ENCODE measurements at places on chromosomes 12 and 14.

DNA sequence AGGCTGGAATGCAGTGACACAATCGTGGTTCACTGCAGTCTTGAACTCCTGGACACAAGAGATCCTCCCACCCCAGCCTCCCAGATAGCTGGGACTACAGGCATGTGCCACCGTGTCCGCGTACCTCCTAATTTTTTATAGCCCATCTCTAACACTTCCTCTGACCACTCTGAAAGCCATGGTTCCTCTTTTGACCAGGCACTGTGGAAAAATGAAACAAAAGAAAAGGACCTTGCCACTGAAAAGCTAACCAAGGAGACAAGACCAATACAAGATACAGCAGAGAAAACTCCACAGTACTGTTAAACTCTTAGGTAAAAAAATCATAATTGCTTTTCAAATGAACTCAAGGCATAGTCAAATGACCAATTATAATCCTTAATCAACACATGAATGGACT is 233.3 kb downstream of the NEDD1 start:
- no peak for DNase-seq

GRCh38 chr12:122322501-122322900 is 56.2 kb upstream of the VPS33A start:
- no peak for DNase-seq

- peak; percentile 97 for DNase-seq
These were observed 782.5 kb downstream of the TMEM121 start for GRCh38 chr14:106308839-106309389.

DNA sequence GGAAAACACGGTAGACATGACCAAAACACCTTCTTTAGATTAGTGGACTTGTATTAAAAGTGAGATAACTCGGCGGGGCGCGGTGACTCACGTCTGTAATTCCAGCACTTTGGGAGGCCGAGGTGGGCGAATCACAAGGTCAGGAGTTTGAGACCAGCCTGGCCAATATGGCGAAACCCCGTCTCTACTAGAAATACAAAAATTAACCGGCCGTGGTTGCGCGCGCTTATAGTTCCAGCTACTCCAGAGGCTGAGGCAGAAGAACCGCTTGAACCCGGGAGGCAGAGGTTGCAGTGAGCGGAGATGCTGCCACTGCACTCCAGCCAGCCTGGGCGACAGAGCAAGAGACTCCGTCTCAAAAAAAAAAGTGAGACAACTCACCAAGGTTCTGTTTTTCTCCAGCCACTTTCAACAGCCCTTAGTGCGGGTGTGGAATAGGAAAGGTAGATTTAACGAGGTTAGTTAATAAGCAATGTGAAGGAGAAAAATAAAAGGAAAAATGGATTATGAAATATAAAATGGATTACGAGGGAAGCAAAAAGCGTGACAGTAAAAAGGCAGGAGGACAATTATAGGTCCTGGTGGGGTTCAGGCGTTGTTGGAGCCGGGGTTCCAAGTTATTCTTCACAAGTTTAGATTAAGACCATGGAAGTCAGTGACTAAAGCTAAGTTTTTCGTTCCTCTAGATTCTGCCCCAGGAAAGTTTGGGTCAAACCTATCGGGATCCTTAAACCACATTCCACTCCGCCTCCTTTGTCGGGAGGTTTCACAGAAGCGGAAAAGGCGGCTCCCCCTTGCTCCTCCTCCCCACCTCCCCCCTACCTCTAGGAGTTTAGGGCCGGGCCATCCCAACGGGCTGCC is 534 bp downstream of the PPP2R3C start:
- peak; percentile 28 for DNase-seq

GRCh38 chr14:69535230-69535848 is 39.3 kb downstream of the CCDC177 start:
- DNase-seq, result no peak

All from activated CD4-positive, alpha-beta memory T cell treated with anti-CD3 and anti-CD28 coated beads for 36 hours (primary cell).